ENCODE measurements at places on chromosomes 4 and X. TPM values are rescaled to one million over a fixed set of nuclear protein-coding genes. Genes with fewer than 3 reads are reported as not detected.

GRCh38 chr4:38800961-38801450 lies 3.6 kb downstream of the TLR1 start:
- DNase-seq, result no peak

DNA sequence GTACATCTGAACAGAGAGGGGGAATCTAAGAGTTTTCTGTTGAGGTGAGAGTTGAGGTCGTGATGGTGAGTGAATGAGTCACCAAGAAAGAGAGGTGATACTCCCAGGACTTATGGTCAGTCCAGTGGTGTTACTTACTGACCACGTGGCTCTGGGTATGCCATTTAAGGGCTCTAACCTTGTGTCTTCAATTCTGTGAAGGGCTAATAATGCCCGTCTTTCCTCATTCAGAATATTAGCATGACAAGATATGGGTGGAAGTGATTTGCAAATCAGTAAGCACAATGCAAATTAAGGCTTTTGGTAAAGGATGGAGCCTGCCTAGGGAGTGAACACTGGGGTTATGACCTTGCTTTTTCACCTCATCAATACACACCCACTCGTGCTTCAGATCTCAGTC lies 75.2 kb downstream of the COQ2 start:
- DNase-seq, result no peak

NXF2 gene
- total RNA-seq, result not detected

GCNA gene
- total RNA-seq, result 2.5 TPM

DNA sequence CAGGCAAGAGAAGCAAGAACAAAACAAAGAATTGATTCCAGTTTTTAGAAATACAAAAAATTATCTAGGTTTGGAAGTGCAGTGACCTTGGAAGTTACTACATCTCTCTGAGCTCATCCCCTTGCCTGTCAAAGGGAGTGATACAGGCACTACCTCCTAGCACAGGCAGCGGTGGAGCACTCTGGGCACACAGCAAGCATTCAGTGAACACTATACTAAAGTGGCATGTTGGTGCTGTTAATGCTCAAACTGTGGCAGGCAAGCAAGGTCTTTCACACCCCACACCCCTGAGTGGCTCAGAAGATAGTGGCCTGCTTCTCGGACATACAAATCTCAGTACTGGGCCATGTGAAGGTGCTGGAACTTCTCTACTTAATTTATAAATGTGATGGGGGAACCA lies 51.2 kb downstream of the DRD5 start:
- DNase-seq, result no peak

GPRASP2 gene
- total RNA-seq, result 14.5 TPM

- no peak for DNase-seq
Measured at GRCh38 chrX:139795196-139795595, 87.2 kb upstream of the MCF2 start.

DNA sequence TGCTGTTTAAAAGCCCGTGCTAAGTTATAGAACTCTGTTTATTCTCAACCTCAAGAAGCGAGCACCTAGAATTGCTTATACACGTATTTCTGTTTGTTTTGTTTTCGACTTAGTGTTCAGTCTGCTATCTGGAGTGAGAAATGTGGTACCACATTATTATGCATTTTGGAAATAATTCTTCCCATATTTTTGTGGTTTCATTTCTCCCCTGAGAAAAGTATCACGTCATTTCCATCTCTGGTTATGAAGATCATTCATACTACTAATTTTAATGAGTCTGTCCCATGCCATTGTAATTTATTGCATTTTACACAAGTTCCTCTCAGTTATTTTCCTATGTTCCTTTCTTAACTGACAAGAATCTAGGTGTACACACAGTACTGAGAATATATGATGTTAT lies 186.0 kb downstream of the DCHS2 start:
- no peak for DNase-seq

DNA sequence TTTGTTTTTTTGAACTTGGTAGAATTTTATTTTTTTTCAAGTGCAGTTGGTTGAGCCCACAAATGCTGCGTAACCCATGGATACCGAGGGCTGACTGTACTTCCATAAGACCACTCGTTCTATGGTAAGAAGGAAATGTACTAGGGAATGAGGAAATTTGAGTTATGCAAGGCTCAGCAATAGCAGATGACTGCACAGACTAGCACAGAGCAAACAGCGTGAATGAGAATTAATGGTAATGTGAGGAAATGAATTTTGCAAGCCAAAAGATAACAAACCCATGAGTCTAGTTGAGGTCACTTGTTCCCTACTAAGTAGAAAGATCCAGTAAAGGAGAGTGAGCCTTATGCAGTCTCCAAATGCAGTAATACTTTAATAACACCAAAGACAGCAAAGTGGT lies 17.4 kb downstream of the GSPT2 start:
- DNase-seq, result no peak

DNA sequence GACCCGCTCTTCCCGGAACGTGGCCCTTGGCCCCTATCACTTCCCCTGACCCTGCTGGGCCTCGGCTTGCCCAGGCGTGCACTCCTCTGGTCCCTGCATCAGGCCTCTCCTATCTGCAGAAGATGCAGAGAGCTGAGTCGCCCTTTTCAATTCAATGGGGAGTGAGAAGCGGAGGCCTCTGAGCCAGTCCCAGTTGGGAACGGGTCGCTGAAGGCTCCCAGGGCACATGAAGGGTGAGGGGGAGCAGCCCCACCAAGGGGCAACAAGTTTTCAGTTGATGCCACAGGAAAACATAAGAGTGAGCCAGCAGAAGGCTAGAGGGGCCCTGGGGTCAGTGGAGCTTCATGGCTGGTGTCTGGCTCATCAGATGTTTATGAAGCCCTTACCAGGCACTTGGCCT lies 17.1 kb downstream of the PSAPL1 start:
- DNase-seq, result no peak

DNA sequence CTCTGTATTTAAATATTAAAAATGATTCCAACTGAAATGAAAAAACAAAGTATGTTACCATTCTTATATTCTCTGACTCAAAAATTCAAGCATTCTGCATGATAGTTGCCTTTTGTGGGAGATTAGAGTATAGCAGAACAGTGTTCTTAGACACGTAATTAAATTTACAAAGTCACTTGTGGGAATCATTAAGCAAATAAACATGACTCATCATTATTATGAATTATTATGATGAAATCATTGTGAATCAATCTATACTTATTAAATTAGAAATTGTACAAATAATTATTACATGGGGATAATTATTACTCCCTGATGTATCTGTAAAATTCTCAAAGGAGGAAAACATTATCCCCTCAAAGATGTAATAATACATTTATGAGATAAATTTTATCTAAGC lies 358.9 kb upstream of the FSTL5 start:
- no peak for DNase-seq

- no peak for DNase-seq
Measured at GRCh38 chr4:26433556-26433955, 56.7 kb downstream of the CCKAR start.

All from glomerular endothelial cell (primary cell).